ENCODE measurements at places on chromosomes 11 and 22. TPM values are rescaled to one million over a fixed set of nuclear protein-coding genes. Genes with fewer than 3 reads are reported as not detected.
A peak's percentile ranks its signal among the peaks of the same experiment; 100 is the strongest.

SLC35E4 gene
- 6.6 TPM for total RNA-seq

C11orf16 gene
- not detected for total RNA-seq

TNNT3 gene
- total RNA-seq, result not detected

OVOL1 gene
- total RNA-seq, result not detected

- H3K4me1 ChIP-seq, result no peaks in the 10 kb centered on the region
- H3K27ac ChIP-seq, result peak overlapping the region; percentile 27
- no peaks in the 10 kb centered on the region for H3K36me3 ChIP-seq
- no peaks in the 10 kb centered on the region for H3K27me3 ChIP-seq
These were observed 63.7 kb downstream of the MAML2 start for GRCh38 chr11:96279018-96279895.

DNA sequence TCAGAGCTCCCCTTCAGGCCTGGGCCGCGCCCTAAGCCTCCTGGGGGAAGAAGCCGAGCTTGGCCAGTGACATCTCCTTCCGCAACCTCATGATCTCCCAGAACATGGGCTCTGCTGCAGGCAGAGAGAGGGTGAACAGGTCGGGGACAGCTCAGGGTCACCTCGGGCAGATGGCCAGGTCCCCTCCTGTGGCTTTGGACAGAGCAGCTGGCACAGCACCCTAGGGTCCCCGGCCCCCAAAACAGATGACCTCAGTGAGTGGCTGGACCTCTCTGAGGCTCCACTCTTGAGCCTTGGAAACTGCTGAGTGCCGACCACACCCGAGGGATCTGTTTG is 6.9 kb upstream of the FADS3 start:
- H3K4me1 ChIP-seq, result peaks cover 3% of the 10 kb centered on the region
- H3K4me3 ChIP-seq, result no peak overlapping the region
- peaks cover 12% of the 10 kb centered on the region for H3K36me3 ChIP-seq
- H3K27ac ChIP-seq, result no peak overlapping the region
- no peaks in the 10 kb centered on the region for H3K27me3 ChIP-seq

OR51E1 gene
- 2.2 TPM for total RNA-seq

DNA sequence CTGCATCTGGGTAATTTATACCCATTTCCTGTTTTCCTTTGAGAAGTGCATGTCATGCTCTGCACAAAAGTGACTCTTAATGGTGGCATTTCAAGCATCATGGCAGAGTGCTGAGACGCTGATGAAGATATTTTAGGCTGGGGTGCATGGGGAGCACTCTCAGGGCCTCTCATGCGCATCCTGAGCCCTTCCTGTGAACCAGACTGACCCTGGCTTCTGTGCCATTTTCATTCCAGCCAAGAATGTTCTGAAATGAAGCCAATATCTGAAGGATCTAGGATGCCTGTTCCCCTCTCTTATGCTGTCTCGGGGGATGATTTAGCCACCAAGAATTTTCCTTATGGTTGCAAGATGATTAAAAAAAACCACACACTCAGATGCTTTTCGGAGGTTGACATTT is 61.5 kb downstream of the MIAT start:
- no peak overlapping the region for H3K27ac ChIP-seq
- peaks cover 2% of the 10 kb centered on the region for H3K36me3 ChIP-seq
- H3K27me3 ChIP-seq, result no peaks in the 10 kb centered on the region
- no peak for DNase-seq
- H3K4me1 ChIP-seq, result peaks cover 11% of the 10 kb centered on the region

DNA sequence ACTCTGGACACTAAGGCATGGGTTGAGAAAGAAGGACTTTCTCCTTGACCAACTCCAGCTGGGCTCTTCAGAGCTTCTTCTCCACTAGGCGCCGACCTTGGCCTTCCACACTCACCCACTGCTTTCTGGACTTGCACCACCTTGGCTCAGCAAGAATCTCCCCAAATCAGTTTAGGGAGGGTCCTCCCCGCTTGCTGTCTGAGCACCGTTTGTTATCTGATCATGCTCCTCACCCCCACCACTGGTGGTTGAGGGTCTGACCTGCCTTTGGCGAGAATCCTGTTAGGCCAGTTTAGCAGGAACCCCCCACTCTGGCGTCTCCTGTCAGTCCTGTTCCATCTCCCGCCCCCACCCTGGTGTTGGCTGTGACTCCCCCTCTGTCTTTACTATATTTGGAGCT is 10.4 kb downstream of the APOL2 start:
- H3K27me3 ChIP-seq, result no peaks in the 10 kb centered on the region
- no peaks in the 10 kb centered on the region for H3K4me1 ChIP-seq
- H3K4me3 ChIP-seq, result no peak overlapping the region
- no peak overlapping the region for H3K27ac ChIP-seq

DNA sequence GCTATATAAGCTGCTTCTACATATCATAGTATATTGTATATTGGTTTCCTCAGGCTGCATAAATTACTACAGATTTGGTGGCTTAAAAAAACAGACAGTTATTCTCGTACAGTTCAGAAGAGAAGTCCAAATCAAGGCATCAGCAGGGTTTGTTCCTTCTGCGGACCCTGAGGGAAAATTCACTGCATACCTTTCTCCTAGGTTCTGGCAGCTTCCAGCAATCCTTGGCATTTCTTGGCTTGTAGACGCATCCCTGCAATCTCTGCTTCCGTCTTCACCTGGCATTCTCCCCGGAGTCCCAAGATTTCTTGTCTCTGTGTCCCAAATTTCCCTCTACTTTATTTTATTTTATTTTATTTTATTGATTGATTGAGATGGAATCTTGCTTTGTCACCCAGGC is 142.8 kb downstream of the COMMD9 start:
- peaks cover 12% of the 10 kb centered on the region for H3K4me1 ChIP-seq
- no peaks in the 10 kb centered on the region for H3K27me3 ChIP-seq
- no peaks in the 10 kb centered on the region for H3K36me3 ChIP-seq

GRCh38 chr11:82303671-82304070 is 430.0 kb downstream of the FAM181B start:
- H3K27ac ChIP-seq, result no peak overlapping the region
- H3K4me1 ChIP-seq, result no peaks in the 10 kb centered on the region
- H3K4me3 ChIP-seq, result no peak overlapping the region

DNA sequence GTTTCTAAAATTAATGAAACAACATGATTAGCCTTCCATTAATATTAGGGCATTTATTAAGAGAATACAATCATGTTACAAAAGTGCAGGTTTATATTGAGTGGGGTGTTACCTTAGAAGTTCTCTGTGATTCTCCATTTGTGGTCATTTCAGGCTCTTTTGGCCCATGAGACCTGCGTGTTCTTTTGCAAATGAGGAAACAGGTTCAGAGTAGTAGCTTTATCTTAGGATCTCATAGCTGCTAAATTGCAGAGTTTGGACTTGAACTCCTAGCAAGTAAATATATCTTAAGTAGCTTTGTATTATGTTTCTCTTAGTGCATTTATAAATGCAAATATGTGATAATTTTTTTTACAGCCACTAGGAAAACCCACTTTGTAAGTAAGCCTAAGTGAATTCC is 18.3 kb downstream of the FAR1 start:
- H3K4me1 ChIP-seq, result peaks cover 17% of the 10 kb centered on the region
- no peak overlapping the region for H3K27ac ChIP-seq
- H3K27me3 ChIP-seq, result no peaks in the 10 kb centered on the region
- no peaks in the 10 kb centered on the region for H3K36me3 ChIP-seq

GRCh38 chr11:47186700-47187695 is 764 bp upstream of the PACSIN3 start:
- H3K27ac ChIP-seq, result peak overlapping the region; percentile 99
- H3K4me1 ChIP-seq, result peaks cover 67% of the 10 kb centered on the region
- peak; percentile 89 for DNase-seq
- no peaks in the 10 kb centered on the region for H3K27me3 ChIP-seq
- no peaks in the 10 kb centered on the region for H3K36me3 ChIP-seq

GRCh38 chr22:26460202-26460601 is 23.4 kb downstream of the HPS4 start:
- H3K4me3 ChIP-seq, result no peak overlapping the region
- H3K27ac ChIP-seq, result no peak overlapping the region
- peaks cover 23% of the 10 kb centered on the region for H3K36me3 ChIP-seq
- no peaks in the 10 kb centered on the region for H3K27me3 ChIP-seq
- peaks cover 31% of the 10 kb centered on the region for H3K4me1 ChIP-seq
- DNase-seq, result no peak

DNA sequence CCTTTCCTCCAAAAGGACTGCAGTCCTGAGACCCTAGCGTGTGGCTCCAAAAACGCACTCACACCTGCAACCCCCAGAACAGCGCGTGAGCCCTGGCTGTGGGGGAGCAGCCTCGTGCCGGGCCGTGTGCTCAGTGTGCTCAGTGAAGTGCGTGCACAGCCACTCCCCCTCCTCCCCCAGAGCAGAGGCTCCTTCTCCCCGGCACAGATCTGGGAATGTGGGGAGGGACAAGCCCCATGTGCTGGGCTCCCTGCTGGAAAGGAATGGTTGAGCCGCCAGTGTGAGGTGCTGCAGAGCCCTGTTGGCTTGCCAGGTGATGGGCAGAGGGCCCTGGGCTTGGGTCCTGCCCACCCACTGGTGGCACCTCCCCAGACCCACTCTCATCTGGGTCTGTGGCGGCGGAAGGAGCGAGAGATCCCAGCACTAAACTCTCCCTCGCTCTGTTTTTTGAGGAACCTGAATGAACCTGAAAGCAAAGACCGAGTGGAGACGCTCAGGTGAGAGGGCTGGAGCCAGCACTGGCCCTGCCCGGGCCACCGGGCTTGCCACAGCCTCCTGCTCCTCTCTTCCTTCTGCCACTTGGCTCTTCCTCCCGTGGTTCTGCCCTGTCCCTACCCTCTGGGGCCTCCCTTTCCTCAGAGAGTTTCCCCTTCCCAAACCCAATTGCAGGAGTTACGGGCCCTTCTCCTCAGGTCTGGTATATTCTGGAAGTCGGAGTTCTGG is 9.0 kb downstream of the RCOR2 start:
- H3K27ac ChIP-seq, result peak overlapping the region; percentile 5
- no peaks in the 10 kb centered on the region for H3K27me3 ChIP-seq
- peaks cover 27% of the 10 kb centered on the region for H3K4me1 ChIP-seq
- no peak for DNase-seq
- peaks cover 19% of the 10 kb centered on the region for H3K36me3 ChIP-seq
- no peak overlapping the region for H3K4me3 ChIP-seq

C11orf58 gene
- total RNA-seq, result 192 TPM

ASPHD2 gene
- total RNA-seq, result 1.4 TPM

DNA sequence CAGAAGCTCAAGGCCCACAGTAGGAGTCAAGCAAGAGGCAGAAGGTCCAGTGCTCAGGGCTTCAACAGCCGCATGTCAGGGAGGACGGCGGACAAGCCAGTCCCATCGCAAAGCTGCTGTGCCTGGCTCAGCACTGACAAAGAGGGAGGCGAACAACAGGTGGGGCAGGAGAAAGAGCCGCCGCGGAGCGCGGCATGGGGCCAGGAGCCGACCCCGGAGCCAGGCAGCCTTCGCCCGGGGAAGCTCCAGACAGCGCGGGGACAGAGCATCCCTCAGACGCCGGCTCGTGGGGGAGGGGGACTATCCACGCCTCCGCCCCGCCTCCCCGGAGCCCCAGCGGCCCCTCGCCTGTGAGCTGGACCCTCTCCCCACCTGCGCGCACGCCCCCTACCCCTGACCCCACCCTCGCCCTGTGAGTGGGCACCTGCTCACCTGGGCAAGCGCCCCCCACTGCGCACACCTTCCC is 369 bp downstream of the DHCR7 start:
- peaks cover 13% of the 10 kb centered on the region for H3K36me3 ChIP-seq
- peaks cover 36% of the 10 kb centered on the region for H3K4me1 ChIP-seq
- no peak for DNase-seq
- peak overlapping the region; percentile 74 for H3K27ac ChIP-seq
- H3K27me3 ChIP-seq, result no peaks in the 10 kb centered on the region

DNA sequence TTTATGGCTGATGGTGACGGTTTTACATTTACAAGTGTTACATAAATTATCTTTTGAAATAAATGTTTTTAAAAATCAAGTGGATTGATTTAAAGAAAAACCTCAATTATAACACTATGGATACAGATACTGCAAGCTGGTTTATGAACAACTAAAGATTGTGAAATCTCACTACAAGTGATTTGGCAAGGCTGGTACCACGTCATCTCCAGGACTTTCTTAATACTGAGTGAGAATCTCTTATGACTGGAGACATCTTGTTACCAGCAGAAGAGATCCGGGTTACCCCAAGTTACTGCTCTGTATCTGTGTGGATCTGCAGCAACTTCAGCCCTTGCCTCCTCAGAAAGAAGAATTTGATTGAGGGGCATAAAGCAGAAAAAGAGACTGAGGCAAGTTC is 452.9 kb downstream of the MN1 start:
- H3K4me3 ChIP-seq, result no peak overlapping the region
- no peaks in the 10 kb centered on the region for H3K27me3 ChIP-seq
- no peak for DNase-seq
- no peaks in the 10 kb centered on the region for H3K36me3 ChIP-seq

DNA sequence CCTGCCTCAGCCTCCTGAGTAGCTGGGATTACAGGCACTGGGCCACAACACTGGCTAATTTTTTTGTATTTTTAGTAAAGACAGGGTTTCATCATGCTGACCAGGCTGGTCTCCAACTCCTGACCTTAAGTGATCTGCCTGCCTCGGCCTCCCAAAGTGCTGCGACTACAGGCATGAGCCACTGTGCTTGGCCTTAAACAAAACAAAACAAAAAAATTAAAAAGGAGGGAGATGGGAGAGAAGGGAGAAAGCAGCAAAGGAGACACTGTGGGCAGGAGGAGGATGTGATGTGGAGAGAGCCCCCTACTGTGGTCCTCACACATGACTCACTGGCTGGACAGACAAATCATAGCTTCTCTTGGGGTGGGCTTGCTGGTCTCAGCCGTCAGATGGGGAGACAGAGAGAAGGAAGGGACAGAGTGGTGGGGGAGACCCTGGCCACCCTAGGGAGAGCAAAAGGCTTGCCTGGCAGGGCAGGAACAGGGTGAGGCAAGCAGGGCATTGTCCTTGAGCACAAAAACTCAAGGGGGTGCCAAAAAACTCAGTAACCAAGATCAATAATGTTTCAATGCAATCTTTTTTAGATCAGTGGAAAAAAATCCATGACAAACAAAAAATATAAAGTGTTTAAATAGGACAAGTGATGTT is 31.6 kb downstream of the TPST2 start:
- no peaks in the 10 kb centered on the region for H3K36me3 ChIP-seq
- H3K27ac ChIP-seq, result no peak overlapping the region
- no peaks in the 10 kb centered on the region for H3K4me1 ChIP-seq
- DNase-seq, result no peak
- no peaks in the 10 kb centered on the region for H3K27me3 ChIP-seq
- H3K4me3 ChIP-seq, result no peak overlapping the region

SLC25A18 gene
- total RNA-seq, result 7.3 TPM

DNA sequence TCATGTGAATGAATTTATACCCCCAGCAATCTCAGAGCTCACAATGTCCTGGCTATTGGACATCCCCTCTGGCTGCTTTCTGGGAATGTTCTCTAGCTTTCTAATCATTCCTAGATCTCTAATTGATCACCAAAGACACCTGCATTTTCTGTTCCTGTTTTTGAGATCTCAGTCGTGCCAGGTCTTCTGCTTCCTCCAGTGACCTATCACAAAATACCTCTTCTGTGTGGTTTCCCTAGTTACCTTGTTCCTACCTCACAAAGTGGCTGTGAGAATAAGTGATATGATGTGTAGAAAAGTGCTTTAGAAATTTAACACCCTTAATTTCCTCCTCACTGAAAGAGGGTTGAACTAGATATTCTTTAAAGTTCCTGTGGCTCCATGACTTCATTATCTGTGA is 92.2 kb downstream of the LUZP2 start:
- no peak overlapping the region for H3K27ac ChIP-seq
- DNase-seq, result no peak
- H3K4me1 ChIP-seq, result no peaks in the 10 kb centered on the region

GRCh38 chr11:34379079-34379478 is 21.3 kb upstream of the ABTB2 start:
- H3K4me3 ChIP-seq, result no peak overlapping the region
- no peaks in the 10 kb centered on the region for H3K36me3 ChIP-seq
- no peak for DNase-seq
- H3K4me1 ChIP-seq, result no peaks in the 10 kb centered on the region
- no peaks in the 10 kb centered on the region for H3K27me3 ChIP-seq
- no peak overlapping the region for H3K27ac ChIP-seq

RASSF10 gene
- total RNA-seq, result not detected

ZBED4 gene
- 3.9 TPM for total RNA-seq

APOL4 gene
- 14.0 TPM for total RNA-seq

Measured in sigmoid colon (tissue), 7 donors.